ENCODE measurements at places on chromosomes 2 and 18.
A peak's percentile ranks its signal among the peaks of the same experiment; 100 is the strongest.

DNA sequence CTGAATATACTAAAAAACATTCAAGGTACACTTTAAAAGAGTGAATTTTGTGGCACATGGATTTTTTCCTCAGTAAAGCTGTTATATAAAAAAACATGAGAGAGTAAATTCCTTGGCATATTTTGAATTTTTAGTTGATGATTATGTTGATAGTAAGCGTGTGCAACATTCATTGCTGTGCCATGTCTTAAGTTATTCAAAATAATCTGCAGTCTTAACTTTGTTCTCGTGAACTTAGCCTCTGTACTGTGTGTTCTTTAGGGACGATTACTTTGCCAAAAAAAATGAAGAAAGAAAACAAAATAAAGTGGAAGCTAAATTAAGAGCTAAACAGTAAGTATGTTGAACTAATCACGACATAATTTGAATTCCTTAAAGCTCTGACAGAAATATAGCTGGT lies 9.6 kb downstream of the SSB start:
- DNase-seq, result no peak

- DNase-seq, result no peak
These were observed 130.8 kb upstream of the NT5C1B start for GRCh38 chr2:18719978-18720775.

DNA sequence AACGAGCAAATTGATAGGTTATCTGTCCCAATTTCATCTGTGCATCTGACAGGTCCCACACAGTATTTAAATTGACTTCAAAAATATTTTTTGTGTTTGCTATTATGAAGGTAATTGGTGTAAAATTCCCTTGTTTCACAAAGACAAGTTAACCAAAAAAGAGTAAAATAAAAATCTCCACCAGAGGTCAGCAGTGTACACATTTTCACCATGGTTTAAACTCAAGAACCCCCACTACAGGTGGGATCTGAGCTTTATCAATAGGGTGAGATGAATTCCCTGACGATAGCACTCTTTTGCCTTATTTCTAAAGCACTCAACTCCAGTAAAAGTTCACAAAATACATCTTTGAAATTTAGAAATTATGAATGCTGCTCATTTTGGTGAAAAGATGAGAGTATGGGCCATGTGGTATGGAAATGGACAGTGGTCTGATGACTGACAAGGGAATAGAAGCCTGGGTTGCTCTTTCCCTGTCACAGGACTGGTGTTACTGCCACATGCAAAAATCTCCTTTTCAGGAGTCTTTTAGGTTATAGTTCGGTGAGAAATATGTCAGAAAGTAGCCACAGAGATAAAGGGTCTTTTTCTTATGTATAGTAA lies 68.0 kb downstream of the SERPINB8 start:
- peak; percentile 62 for DNase-seq

DNA sequence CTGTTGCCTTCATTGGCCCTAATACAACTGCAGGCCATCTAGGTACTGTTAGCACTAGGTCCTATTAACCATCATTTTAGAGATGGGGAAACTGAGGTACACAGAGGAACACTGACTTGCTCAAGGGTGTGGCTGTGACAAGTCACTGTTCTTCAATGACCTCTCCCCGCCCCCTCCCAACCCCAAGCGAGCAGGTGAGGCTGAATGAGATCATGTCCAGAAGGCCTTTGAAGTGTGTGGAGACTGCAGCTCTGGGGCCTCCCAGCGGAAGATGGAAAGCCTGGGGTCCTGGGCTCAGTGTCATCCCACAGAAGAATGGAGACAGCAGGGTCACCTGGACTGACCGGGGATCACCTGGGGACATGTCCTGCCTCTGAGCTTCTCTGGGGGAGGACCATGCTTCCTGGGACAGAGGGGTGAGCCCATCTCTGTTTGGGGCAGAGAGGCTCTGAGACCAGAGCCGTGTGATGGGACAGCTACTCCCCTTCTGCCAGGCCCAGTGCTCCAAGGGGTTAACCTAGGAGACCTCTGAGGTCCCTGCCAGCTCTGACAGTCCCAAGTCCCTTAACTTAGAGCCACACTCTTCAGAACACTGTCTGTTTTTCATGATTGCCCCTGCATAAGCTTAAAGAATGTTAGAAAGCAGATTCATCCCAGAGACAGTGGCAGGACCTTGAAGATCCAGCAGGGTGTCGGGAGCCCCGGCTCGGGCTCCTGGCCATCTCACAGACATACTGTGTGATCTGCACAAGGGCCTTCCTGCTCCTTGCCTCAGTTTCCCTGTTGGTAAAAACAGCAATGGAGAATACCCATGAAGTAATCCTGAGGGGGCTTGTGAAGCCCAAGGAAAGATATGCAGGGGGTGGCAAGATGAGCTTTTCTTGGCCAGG lies 16.7 kb upstream of the FOSL2 start:
- DNase-seq, result no peak

DNA sequence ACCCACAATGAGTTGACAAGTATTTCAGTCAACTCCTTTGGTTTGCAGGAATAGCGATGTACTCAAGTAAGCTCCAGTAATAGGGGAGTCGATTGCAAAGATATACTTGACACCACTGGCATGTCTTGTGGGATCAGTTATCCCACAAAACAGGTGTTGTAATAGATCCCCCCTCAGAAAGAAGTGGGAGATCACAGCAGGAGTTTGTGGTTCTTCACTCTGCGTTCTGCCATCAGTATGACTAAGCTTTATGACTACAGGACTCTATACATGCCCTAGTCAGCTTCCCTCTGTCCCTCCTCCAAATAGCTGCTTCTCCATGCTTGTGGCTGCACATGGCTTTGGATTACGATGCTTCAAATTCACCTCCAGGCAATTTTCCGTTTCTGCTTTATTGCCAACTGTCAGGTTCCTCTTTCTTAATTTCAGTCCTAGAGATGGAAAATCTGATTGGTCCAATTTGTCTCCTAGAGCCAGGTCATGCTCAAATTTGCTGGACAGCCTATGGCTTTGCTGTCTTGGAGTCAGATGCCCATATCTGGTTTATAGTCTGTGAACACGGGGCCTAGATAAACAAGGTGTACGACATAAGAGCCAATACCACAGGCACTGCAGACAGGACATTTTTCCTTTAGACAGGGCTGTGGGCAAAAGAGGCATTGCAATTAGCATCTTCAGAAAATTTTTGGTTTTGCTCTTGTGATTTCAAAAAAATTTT lies 221.7 kb downstream of the PAX3 start:
- DNase-seq, result no peak

GRCh38 chr2:238231251-238231793 lies 8.5 kb downstream of the HES6 start:
- DNase-seq, result peak; percentile 92
